ENCODE measurements at places on chromosomes 13 and 19.

DNA sequence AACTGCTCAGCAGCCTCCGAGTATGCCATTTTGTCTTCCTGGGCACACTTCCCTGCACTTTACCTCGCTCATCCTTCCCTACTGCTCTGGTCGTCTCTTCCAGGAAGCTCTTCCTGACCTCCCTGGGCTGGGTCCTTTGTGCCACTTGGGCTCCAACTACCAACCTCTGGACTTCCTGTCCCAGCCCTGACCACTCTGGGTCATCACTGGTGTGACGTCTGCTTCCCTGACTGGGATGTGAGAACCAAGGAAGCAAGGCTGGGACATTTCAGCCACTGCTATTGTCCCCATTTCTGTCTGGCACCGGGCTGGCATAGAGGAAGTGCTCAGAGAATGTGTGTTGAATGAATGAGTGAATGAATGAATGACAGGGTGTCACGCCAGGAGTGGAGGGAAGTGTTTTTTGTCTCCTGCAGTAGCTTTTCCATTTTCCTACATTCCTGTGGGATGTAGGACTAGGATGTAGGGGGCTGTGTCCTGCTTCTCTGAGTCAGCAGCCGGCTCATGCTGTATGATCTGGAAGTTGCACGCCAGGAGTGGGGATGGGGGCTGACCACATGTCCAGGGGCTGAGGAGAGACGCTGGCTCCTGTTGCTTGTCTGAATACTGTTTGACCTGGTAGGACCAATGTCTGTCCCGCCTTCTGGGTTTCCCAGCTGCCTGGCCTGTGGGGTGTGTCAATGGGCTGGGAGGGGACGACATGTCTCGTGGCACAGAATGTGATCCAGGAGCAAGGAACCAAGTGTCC is 14.7 kb downstream of the NOVA2 start:
- H3K27me3 ChIP-seq: peaks cover 61% of the 10 kb centered on the region
- H3K36me3 ChIP-seq: peaks cover 3% of the 10 kb centered on the region
- no peak overlapping the region for H3K4me3 ChIP-seq
- no peak for DNase-seq

DNA sequence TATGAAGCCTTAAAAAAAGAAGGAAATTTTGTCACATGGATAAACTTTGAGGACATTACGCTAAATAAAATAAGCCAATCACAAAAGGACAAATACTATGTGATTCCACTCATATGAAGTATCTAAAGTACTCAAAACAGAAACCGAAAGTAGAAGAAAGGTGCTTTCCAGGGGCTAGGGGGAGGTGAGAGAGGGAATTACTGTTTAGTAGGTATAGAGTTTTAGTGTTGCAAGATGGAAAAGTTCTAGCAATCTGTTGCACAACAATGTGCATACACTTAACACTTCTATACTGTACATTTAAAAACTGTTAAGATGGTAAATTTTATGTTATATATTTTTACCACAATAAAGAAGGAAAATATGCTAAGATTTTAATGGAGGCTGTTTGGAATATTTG is 83.0 kb downstream of the POLR1D start:
- no peaks in the 10 kb centered on the region for H3K4me1 ChIP-seq
- H3K27ac ChIP-seq: no peak overlapping the region
- no peak for DNase-seq
- H3K4me3 ChIP-seq: no peak overlapping the region
- H3K27me3 ChIP-seq: peaks cover 59% of the 10 kb centered on the region

DNA sequence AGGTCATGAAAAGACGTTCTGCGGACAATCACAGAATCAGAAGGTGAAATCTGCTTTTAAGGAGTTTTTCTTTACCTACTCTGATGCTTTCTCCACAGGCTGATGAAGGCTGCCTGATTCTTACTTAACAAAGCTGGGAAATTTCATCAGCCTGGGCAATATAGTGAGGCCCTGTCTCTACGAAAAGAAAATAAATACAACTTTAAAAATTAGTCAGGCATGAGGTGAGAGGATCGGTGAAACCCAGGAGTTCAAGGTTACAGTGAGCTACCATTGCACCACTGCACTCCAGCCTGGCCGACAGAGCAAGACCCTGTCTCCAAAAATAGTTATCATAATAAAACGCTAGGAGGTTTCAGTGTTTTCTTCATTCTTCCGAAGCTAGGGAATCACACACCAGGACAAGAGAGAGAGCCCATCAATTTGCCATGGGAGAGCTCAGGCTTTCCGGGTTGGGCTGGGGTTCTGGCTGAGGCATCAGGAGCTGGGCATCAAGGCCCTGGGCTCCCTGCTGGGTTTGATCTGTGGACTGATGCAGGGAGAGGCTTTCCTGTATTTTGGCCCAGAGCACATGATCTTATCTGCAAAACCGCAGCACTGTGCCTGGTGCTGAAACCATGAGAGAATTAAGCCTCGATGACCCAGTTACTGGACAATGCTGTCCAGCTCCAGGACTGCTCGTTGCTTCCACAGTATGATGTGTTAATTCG is 25.1 kb upstream of the CEBPG start:
- H3K4me3 ChIP-seq: no peak overlapping the region
- H3K27ac ChIP-seq: no peak overlapping the region
- H3K36me3 ChIP-seq: peaks cover 2% of the 10 kb centered on the region
- H3K4me1 ChIP-seq: no peaks in the 10 kb centered on the region
- DNase-seq: no peak
- H3K27me3 ChIP-seq: peaks cover 71% of the 10 kb centered on the region

DNA sequence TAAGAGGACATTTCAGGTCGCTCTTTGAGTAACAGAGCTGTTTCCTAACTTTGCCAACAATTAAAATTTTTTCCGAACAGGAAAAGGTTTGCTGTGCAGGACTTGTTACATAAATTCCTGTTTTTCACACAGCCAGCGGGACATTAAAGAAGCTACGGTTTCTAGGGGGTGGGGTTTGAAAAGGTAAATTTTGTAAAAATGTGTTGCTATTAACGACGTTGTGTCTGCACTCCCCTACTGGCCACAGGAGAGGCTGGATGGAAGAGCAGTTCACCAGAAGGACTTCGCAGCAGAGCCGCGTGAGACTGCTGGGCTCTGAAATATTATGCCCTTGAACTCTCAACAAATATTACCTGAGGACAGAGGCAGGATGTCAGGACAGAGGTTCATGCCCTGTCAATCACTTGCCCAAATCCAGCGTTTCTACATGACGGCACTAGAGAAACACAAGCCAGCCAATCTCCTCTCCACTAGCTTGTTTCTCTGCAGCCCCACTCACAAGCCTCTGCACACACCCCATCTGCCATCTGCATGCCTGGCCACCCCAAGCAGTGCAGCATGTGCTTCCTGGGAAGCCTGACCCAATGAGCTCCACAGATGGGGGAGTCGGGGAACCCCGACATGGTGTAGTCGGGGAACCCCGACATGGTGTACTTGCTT is 102.0 kb downstream of the FOXO1 start:
- H3K4me1 ChIP-seq: peaks cover 80% of the 10 kb centered on the region
- DNase-seq: no peak
- no peaks in the 10 kb centered on the region for H3K27me3 ChIP-seq
- peak overlapping the region; percentile 32 for H3K4me3 ChIP-seq
- H3K27ac ChIP-seq: peak overlapping the region; percentile 81

DNA sequence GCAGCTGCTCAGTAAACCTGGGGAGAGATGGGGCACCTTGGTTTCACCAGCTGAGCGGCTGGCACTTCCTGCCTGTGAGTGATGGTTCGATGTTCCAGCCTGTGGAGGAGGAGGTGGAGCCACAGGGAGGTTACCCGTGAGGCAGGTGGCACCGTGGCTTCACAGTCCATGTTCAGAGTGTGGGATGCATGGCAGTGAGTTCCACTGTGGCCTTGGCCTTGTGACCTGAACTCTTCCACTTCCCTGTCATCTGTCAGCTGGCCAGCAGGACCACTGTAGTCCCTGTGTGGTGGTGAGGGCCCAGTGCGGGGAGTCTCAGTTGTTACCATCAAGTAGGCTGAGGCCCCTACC is 16.9 kb downstream of the SMARCA4 start:
- H3K27me3 ChIP-seq: no peaks in the 10 kb centered on the region
- no peak overlapping the region for H3K4me3 ChIP-seq
- H3K36me3 ChIP-seq: no peaks in the 10 kb centered on the region
- DNase-seq: no peak

DNA sequence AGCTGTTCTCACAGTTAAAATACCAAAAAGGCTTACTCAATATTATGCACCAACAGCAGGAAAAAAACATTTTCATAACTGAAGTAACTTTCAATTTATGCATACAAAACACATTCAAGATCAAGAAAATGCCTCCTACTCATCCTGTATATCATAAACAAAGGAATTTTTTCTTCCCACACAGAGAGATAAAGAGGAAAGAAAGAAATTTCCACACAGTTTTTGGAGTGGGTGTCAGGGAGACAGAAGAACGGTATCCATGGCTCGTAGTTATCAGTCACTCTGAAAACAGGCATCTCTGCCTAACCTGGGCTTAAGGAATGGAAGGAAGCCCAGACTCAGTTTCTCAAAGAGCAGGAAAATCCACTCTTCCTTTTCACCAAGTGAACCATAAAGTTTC is 92.4 kb upstream of the SIAH3 start:
- no peak overlapping the region for H3K27ac ChIP-seq
- no peak overlapping the region for H3K4me3 ChIP-seq
- H3K27me3 ChIP-seq: peaks cover 30% of the 10 kb centered on the region
- DNase-seq: no peak
- H3K4me1 ChIP-seq: no peaks in the 10 kb centered on the region

- H3K36me3 ChIP-seq: no peaks in the 10 kb centered on the region
- H3K4me3 ChIP-seq: no peak overlapping the region
- no peaks in the 10 kb centered on the region for H3K4me1 ChIP-seq
- H3K27me3 ChIP-seq: peaks cover 44% of the 10 kb centered on the region
- H3K27ac ChIP-seq: no peak overlapping the region
- DNase-seq: no peak
Measured at GRCh38 chr13:111562716-111563115, 242.3 kb downstream of the TEX29 start.
